ENCODE measurements at places on chromosomes 5 and 9.

DNA sequence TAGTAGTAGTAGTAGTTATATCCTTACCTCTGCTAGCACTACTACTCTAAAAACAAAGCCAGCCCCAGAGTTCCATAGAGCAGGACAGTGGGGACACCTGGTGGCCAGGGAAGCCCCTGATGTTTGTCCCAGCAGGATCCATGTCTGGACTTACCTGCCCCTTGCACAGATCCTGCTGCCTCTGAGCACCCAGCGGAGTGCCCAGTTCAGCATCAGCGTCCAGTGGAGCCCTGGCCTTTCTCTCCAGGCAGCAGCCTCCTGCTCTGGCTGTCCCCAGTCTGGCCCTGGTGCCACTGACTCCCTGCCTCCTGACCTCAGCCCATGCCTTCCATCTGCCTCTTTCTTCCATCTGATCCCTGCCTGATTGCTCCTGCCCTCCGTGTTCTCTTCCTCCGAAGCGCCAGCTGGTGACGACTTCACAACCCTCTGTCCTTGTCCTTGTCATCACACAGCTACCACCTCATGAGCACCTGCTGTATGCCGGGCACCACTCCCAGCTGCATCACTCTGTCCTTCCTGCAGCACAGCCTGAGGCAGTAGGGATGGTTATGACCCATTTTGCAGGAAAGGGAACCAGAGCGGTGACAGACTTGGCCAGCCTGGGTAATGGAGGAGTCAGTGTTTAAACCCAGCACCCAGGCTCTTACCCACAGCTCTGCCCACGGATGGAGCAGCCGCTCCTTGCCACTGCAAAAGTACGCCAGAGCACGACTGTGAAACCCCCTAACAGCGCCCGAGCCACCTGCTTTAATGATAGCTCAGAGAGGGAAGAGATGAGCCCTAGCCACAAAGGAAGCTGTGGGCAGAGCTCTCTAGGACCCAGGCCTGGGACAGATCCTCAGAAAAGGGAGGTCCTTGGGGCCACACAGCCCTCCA is 11.5 kb downstream of the SARDH start:
- DNase-seq = peak; percentile 55

DNA sequence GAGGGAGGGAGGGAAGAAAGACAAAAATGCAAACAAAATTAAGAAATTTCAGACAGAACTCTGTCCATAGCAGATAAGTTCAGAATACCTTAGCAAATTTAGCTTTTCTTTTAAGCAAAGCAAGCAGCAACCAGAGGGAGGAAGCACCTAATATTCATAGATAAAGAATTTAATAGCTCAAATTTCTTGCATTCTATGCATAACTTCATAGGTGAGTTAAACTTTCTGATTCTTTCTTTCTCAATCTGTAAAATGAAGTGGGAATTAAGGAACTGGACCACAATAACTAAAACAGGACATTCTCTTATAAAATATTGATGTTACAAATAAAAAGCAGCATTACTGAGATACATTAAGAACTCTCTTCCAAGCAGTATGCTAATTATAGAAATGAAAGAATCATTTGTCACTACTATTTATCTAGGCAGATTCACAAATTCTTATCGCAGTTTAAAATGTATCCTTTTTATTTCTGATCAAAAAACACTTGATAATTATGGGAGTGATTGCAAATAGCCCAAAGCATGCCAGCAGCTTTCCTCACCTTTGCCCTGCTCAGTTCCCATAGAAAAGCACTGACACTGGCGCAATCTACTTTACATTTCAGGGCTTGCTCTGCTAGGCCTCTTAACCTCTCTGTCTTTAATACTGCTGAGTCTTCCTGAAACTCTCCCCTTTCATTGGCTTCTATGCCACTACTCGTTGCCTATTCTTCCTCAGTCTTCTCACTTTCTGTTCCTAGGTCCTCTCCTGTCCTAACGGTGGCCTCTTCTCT is 341.8 kb downstream of the PIK3R1 start:
- no peak for DNase-seq

- DNase-seq = no peak
Observed at GRCh38 chr5:131206772-131207171, 36.0 kb downstream of the LYRM7 start.

GRCh38 chr5:155079698-155080097 is 66.1 kb downstream of the KIF4B start:
- no peak for DNase-seq

DNA sequence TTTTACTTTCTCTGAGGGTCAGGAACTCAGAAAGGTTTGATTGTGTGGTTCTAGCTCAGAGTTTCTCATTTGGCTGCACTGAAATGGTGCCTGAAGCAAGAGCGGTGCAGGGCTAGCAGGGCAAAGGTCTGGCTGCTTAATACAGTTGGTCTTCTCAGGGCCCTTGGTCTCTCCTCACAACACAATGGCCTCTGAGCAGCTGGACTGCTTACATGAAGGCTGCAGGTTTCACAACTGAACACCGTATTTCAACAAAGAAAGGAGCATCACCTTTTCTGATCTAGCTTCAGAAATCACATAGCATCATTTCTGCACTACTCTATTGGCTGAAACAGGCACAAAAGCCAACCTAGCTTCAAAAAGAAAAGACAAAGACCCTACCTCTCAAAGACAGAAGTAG is 122.2 kb downstream of the MLLT3 start:
- DNase-seq = no peak

- no peak for DNase-seq
Observed at GRCh38 chr5:54689411-54690251, 172.1 kb downstream of the SNX18 start.
